NCI-H1092 (cell line): ENCODE measurements at places on chromosomes 3 and 15.

GRCh38 chr3:14211621-14212020, 33.0 kb downstream of the LSM3 start:
- DNase-seq = no peak

GRCh38 chr3:13080026-13080425, 6.8 kb upstream of the IQSEC1 start:
- DNase-seq = no peak

DNA sequence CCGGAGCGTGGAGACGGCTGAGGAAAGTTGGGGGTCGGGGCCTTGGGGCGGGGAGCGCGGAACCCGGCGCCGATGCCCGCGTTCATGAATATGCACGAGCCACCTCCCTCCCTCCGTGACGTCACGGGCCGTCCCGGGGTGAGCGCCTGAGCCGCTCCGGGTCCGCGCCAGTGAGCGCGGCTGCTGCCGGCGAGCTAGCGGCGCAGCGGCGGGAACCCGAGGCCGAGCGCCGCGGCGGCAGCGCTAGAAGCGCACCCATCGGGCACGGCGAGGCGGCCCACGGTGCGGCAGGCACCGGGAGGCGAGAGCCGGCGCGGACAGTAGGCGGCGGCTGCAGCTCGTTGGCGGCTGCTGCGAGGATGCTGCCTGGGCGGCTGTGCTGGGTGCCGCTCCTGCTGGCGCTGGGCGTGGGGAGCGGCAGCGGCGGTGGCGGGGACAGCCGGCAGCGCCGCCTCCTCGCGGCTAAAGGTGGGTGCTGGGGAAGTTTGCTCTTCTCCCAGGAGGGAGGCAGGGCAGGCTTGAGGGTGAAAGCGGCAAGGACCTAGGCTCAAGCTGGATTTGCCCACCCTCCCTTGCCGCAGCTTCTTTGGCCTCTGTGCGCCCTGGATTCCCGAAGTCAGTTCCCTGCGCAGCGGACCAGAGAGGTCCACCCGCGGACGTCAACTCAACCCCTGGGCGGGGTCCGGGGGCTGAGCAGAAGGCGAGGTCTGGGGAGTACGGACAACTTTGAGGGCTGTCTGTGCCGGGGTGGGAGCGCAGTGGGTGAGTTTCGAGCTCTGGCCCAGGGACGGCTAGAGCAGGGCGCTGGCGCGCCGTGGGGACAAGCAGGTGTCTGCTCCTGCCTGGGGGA, at the start of gene CLSTN2:
TSS of gene CLSTN2 (plus strand) at position 170 of the 850 bp plus-strand sequence.
- DNase-seq = peak; percentile 81

- DNase-seq = peak; percentile 3
Measured at GRCh38 chr15:80418892-80419537, 14.8 kb downstream of the ARNT2 start.

- no peak for DNase-seq
Measured at GRCh38 chr3:31502803-31503221, 29.9 kb upstream of the STT3B start.

DNA sequence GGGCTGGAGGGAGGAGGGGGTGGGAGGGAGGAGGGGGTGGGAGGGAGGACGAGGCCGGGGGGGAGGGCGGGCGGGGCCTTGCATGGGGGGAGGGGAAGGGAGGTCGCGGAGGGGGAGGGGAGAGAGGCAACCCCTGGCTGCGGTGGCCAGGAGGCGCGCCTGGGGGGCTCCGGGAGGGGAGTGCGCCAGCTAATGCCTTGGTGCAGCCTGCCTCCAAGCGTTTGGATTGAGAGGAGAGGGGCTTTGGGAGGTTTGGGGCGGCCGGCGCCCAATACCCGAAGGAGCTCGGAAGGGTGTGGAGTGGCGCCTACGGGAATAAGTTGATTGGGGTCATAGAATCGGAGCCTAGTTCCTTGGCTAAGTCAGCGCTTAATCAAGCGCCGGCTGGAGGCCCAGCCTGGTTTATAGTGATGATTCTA, 557 bp downstream of the TFG start:
- peak; percentile 11 for DNase-seq

DNA sequence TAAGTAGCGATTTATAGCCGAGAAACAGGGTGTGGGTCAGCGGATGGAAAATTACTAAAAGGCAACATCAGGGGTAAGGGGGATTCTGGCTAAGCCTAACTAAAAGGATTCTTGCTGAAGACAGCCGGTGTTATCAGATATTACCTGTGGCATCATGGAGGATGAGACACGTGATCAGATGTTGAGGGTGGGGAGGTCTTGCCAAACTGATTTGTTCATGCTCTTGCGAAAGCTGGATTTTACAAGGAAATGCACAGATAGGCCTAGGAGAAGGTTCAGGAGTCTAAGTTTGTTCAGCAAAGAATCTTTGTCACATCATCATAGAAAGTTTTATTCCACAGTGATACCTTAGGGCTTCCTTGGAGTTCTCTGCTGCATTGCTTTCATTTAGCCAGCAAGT, 396.8 kb upstream of the TBL1XR1 start:
- DNase-seq = no peak

GRCh38 chr15:78195735-78196201, 38.6 kb downstream of the ACSBG1 start:
- DNase-seq = no peak
